Activated CD8-positive, alpha-beta memory T cell treated with anti-CD3 and anti-CD28 coated beads, Interleukin-2, amount 50 U/mL, for 4 hours (primary cell): ENCODE measurements at places on chromosomes 1 and 21.

DNA sequence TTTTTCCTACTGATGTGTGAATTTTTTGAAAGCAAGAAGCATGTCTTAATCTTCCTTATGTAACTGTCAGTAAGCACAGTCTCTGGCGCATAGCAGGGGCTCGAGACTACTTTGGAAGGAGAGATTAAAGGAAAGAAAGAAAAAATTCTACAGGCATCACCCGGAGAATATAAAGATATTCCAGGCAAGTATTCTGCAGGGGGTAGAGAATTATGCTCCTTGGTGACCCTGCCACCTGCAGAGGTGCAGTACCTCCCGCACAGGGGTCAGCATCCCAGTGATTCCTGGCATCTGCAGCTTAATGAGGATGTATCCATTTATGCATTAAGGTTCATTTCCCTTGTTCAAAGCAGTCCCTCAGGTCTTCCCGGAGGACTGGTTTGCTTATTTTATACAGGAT lies 87.6 kb upstream of the WLS start:
- no peak for DNase-seq

GRCh38 chr1:226542623-226543103 lies 5.9 kb upstream of the STUM start:
- no peak for DNase-seq

GRCh38 chr1:79497193-79497773 lies 490.8 kb upstream of the ADGRL4 start:
- DNase-seq = no peak

DNA sequence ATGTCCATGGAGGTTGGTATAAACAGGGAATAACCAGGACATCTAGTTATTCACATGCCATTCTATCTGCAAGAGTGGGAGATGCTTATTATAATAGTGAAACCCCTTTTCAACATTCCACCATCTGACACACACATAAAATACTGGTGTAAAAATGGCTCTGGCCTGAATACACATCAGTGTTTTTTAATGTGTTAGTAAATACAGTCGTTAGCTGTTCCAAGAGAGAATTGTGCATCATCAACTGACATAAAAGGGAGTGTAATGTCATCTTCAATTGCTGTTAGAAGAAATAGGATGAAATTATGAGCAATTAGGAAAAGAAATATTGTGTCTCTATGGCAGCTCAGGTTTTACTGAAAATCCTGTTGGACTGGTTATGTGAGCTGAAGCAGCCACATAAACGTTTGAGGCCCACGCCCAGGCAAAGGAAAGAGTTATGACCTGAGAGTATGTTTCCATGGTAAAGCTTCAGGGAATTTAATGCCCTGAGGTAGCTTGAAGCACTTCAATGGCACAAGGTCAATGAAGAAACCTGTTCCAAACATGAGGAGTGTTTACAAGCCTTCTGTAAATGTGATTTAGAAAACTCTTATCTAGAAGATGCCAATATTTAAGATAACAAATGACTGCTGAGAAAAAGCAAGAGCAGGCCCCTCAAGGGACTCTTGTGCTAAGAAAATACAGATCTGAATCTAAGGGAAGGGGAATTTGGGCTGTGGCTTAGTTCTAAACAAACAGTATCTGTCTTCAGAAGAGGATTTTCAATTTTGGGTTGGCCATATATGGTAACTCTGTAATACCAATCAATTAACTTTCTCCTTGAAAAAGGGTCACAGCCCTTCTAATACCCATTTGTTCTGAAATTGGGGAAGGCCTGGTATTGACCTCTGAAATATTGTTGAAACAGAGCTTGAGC lies 384.3 kb downstream of the SEC16B start:
- DNase-seq = no peak

- no peak for DNase-seq
Measured at GRCh38 chr1:240255922-240256321, 164.2 kb downstream of the FMN2 start.

- DNase-seq = no peak
Measured at GRCh38 chr1:18870957-18871356, 11.5 kb upstream of the TAS1R2 start.

DNA sequence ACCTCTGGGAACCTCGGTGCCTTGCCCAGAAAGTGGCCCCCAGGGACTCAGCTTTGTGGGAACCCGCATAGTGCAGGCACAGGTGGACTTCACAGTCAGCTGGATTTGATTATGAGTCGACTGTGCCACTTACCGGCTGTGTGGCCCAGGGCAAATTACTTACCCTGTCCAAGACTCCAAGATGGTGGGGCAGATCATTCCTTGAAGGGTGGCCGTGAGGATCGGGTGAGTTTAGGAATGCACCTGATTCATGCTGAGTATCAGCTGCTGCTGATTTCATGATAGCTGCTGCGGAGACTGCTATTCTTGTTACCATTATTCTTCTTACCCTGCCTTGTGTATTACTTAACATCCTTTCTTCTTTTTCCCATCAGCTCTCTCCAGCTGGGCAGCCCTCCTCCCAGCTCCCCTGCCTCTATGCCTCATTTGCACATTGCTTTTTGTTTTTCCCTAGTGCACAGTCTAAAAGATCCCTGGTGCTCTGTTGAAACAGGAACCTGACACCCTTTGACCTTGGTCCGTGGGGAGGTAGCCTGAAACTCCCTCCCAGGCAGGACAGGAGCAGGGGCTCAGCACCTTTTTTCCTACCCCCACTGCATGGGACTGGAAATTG lies 40.5 kb upstream of the FHAD1 start:
- DNase-seq = no peak

DNA sequence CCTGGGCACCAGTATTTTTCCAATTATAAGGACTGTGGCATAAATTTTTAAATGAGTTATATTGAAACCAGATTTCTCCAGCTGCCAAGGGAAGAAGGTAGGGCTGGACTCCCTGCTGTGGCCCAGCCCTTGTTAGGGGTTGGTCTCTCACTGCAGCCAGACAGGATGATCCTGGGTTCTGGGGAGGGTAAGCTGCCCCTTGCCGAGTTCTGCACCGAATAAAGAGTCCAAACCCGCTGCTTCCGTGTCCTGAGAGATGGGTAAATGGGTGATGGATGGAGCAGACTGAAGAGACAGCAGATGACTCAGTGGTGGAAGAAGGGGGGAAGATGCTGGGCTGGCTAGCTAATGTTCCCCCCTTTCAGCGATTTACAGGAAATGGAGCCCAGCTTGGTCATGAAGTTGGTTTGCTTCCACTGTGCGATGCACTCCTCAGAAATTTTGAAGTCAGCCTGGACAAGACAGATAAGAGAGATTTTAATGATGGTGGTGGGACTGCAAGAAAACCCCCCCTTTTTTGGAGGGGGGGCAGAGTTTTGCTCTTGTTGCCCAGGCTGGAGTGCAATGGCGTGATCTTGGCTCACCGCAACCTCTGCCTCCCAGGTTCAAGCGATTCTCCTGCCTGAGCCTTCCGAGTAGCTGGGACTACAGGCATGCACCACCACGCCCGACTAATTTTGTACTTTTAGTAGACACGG lies 41.4 kb downstream of the YARS1 start:
- no peak for DNase-seq

GRCh38 chr1:30058970-30059369 lies 664.4 kb downstream of the MATN1 start:
- no peak for DNase-seq

- no peak for DNase-seq
Measured at GRCh38 chr1:8552820-8553397, 235.0 kb downstream of the SLC45A1 start.

DNA sequence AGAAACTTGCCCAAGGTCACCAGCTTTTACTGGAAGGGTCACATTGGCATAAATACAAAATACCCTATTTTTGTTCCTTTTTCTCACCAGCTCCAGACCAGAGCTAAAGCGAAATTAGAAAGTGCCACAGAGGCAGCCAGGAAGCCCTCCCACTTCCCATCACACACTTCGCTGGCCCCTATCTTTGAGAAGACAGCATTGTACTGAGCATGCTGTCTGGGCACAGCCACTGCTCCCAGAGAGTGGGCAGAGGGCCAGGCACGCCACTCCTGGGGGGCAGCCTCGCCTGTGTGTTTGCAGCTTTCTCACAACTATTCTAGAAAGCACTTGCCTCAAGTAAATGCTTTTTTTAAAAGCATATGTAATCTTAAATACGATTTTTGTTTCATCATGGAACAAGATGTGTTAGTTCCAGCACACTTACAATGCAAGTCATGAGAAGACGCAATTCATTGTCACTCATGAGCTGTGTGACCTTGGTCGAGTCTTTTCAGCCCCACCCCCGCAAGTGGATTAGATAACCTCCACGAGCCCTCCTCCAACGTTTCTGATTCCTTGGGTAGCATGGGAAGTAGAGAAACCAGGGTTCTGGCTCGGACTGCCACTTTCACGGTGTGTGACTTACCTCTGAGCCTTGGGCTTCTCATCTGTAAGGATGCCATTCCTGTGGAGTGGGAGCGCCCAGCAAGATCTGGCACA lies 25.7 kb upstream of the EPHA8 start:
- no peak for DNase-seq

GRCh38 chr1:208607616-208608015 lies 363.4 kb upstream of the PLXNA2 start:
- DNase-seq = no peak

GRCh38 chr1:87120779-87121178 lies 206.3 kb downstream of the HS2ST1 start:
- DNase-seq = no peak

- DNase-seq = no peak
Measured at GRCh38 chr1:93681101-93681988, at the start of gene BCAR3. Gene BCAR3 (minus strand): TSS chr1:93681837. CDS start chr1:93674930, 6,907 bp downstream.

DNA sequence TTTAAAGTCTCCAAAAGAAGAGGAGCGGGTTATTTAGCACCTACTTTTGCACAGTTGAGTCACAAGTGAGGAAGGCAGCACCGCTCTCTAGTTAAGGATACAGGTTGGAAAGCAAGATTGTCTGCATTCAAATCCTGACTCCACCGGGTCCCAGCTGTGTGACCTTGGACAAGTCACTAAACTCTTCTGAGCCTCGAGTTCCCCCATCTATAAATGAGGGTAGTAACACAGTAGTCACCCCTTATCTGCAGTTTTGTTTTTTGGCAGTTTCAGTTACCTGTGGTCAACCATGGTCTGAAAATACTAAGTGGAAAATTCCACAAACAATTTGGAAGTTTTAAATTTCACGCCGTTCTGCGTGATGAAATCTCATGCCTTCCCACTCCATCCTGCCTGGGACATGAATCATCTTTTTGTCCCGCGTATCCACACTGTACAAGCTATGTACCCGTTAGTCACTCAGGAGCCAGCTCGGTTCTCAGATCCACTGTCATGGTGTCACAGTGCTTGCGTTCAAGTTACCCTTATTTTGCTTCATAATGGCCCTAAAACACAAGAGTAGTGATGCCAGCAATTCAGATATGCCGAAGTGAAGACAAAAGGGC lies 49.4 kb downstream of the CAPZB start:
- no peak for DNase-seq

- DNase-seq = no peak
Measured at GRCh38 chr1:93433407-93433961, 14.4 kb upstream of the FNBP1L start.

- DNase-seq = no peak
Measured at GRCh38 chr1:246164764-246165163, 342.3 kb downstream of the SMYD3 start.

- no peak for DNase-seq
Measured at GRCh38 chr21:45178971-45179370, 104.6 kb downstream of the ADARB1 start.

DNA sequence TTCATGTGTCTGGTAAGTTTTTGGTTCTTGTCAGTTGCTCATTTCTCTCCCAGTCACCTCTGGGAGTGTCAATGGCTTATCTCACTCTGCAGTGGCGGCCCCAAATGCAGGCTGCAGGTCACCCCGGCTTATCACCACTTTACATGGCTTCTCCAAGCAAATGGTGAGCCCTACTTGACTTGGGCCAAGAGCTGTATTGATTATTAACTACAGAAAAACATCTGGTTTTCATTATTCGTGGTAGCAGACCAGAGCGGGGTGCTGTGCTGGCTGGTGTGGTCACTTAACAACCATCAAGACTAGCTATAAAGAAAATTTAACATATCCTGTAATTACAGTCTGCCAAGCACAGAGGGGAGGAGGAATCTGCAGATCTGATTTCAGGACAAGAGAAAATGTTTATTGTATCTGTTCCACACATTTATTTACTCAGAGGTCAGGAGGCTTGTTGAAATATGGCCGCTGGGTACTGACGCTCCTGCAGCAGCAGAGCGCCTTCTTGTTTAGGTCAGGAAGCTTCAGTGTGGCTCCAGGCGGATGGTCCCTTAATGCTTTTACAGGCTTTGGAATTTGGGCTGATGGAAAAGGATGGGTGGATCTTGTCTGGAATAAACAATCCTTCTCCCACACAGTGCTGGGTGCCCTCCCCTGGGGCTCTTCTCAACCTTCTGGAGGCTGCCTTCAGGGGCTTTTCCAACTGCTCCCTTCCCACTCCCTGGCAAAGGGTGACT lies 87.8 kb downstream of the HLX start:
- DNase-seq = no peak

- DNase-seq = no peak
Measured at GRCh38 chr21:15039607-15040299, 25.0 kb downstream of the NRIP1 start.

- DNase-seq = no peak
Measured at GRCh38 chr1:116870300-116870699, 39.4 kb upstream of the PTGFRN start.

GRCh38 chr1:6984986-6985385 lies 199.7 kb downstream of the CAMTA1 start:
- DNase-seq = no peak

GRCh38 chr1:50393522-50394120 lies 29.6 kb downstream of the DMRTA2 start:
- no peak for DNase-seq

- no peak for DNase-seq
Measured at GRCh38 chr1:116178837-116179236, 67.6 kb downstream of the MAB21L3 start.

GRCh38 chr1:5385096-5385799 lies 607.0 kb downstream of the NPHP4 start:
- no peak for DNase-seq

GRCh38 chr1:225808136-225808535 lies 1.8 kb upstream of the EPHX1 start:
- DNase-seq = no peak

- DNase-seq = no peak
Measured at GRCh38 chr1:163414778-163415177, 93.0 kb downstream of the NUF2 start.

- no peak for DNase-seq
Measured at GRCh38 chr1:63621698-63622097, 28.5 kb downstream of the PGM1 start.

- DNase-seq = peak; percentile 80
Measured at GRCh38 chr1:145858901-145859490, at the start of gene PIAS3. Gene PIAS3 (minus strand): TSS chr1:145859081. CDS start chr1:145858990, 91 bp downstream.
